Type B pancreatic cell (in vitro differentiated cells): ENCODE measurements at places on chromosomes 16 and 17. TPM values are rescaled to one million over a fixed set of nuclear protein-coding genes. Genes with fewer than 3 reads are reported as not detected.

GRCh38 chr17:10600571-10600970 is 51.1 kb upstream of the MYH2 start:
- no peak for DNase-seq
- no peaks in the 10 kb centered on the region for H3K4me1 ChIP-seq
- no peaks in the 10 kb centered on the region for H3K36me3 ChIP-seq
- H3K27me3 ChIP-seq, result peaks cover 30% of the 10 kb centered on the region
- H3K27ac ChIP-seq, result no peak overlapping the region
- no peak overlapping the region for H3K4me3 ChIP-seq

DNA sequence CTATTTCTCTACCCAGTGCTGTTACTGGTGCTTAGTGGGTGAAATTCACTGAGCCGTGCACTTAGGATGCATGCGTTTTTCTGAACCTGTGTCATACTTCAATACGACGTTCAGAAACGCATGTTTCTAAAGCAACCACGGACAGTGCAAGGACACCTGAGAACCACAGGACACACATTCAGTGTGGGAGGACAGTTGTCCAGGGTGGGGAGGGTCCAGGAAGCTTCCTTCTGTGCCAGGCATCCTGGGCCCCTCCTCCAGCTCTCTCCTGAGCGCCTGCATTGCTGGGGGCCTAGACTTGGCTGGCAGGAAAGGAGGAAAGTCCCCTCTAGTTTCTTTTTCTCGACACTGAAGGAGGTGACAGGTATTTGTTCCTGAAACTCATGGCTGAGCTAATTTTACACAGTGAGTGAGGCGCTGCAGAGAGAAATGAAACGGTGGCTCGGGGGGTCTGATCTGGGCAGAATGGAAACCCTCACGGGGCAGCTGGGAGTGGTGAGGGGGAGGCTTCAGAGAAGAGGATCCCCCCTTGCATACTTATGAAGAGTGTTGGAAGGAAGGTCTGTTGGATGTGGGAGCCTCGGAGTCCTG is 89.9 kb downstream of the IRF8 start:
- no peak for DNase-seq
- no peak overlapping the region for H3K4me3 ChIP-seq
- no peaks in the 10 kb centered on the region for H3K36me3 ChIP-seq

- H3K27ac ChIP-seq, result no peak overlapping the region
- no peaks in the 10 kb centered on the region for H3K36me3 ChIP-seq
- peaks cover 19% of the 10 kb centered on the region for H3K27me3 ChIP-seq
- no peak for DNase-seq
Measured at GRCh38 chr17:77892469-77893143, 65.9 kb upstream of the TNRC6C start.

DNA sequence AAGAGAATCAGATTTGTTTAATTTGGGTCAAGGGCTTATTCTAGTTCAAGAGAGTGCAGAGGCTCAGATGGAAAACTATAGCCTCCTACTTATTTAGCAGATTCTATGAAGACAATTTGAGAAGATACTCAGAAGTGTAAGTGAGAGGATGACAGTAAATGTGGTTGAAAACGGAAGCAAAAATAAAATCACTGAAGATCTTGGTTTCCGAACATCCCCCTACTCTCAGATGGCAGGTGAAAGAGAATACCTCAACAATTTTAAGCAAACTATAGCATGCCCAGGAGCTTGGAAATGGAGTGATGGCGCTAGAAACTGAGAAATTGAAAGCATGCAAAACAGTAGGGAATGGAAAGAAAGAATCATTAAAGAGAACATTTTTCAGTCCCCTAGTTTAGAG is 705.5 kb upstream of the CDH8 start:
- no peak overlapping the region for H3K4me3 ChIP-seq
- DNase-seq, result no peak
- H3K36me3 ChIP-seq, result no peaks in the 10 kb centered on the region
- no peaks in the 10 kb centered on the region for H3K27me3 ChIP-seq
- H3K4me1 ChIP-seq, result no peaks in the 10 kb centered on the region
- H3K27ac ChIP-seq, result no peak overlapping the region

FSCN2 gene
- 3.6 and 3.8 TPM in 2 replicates for total RNA-seq

CMIP gene
- total RNA-seq, result 46.6 and 51.4 TPM in 2 replicates

CD19 gene
- total RNA-seq, result not detected in 2 replicates

PRSS33 gene
- total RNA-seq, result 0.39 and 2.4 TPM in 2 replicates
